ENCODE measurements at places on chromosomes 12 and 14.

GRCh38 chr14:22300646-22301045 lies 288.4 kb downstream of the DAD1 start:
- DNase-seq, result no peak

DNA sequence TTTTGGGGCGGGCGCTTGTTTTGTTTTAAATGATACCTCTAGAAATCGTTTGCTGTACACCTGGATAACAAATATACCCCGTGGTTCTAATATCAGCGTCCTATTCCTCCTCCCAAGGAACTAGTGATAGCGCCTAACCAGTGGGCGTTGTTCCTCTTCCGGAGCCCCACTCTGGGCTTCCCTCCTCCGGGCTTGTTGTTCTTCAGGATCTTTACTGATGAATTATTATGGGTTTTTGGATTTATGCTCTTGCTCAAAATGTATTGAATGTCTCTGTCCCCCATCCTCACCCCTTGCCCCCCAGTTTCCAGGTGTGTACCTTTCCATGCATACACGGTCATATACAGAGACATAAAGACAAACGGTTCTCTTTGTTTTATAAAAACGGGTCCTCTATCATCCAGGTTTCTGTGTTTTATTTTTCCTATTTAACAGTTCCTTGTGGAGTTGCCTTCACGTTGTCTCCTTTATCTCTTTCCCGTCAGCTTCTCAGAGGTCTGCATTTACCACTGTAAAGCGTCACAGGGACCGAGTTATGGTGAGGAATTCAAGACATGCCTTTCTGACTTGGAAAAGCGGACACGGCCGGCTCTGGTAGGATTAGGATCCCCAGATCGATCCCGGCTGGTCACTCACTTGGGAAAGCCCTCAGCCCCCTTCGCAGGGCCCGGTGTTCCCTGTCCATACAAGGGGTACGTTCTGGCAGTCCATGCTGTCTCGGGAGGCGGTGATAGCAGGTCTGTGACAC lies 655 bp upstream of the PLEKHG3 start:
- DNase-seq, result no peak

DNA sequence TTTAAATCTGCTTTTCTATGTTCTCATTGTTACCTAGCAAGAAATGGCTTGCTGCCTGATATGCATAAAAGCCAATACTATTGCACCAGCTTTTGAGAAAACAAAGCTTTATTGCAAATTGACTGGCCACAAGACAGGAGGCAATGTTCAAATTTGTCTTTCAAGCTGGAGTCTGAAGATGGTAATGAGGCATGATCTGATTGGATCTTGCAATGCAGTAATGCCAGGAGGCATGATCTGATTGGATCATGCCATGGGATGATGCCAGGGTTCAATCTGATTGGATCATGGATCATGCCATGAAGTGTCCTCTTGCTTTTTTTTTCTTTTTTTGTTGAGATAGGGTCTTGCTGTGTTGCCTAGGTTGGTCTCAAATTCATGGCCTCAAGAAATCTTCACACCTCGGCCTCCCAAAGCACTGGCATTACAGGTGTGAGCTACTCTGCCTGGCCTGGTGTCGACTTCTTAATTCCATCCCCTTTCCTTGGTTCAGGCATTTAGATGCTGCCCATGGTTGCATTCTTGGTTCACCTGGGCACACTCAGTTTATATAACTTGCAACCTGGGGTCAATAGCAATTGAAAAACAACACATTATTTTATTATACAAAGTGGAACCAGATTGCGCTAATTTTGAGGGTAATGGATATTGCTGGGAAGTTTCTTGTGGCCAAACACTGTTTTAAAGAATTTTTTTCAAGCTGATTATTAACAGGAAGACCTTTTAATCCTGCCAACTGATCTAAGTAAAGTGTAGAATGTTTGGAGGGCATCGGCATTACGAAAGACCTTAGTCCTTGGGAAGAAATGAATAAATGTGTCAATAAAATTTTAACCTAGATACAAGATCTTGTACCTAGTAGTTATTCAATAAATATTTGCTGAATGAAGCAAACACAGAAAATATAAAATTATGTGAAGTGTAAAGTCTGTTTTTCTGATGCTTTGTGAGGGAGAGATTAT lies 38.8 kb downstream of the HSD17B6 start:
- no peak for DNase-seq

- DNase-seq, result no peak
Observed at GRCh38 chr12:40145896-40146295, 40.0 kb upstream of the SLC2A13 start.

DNA sequence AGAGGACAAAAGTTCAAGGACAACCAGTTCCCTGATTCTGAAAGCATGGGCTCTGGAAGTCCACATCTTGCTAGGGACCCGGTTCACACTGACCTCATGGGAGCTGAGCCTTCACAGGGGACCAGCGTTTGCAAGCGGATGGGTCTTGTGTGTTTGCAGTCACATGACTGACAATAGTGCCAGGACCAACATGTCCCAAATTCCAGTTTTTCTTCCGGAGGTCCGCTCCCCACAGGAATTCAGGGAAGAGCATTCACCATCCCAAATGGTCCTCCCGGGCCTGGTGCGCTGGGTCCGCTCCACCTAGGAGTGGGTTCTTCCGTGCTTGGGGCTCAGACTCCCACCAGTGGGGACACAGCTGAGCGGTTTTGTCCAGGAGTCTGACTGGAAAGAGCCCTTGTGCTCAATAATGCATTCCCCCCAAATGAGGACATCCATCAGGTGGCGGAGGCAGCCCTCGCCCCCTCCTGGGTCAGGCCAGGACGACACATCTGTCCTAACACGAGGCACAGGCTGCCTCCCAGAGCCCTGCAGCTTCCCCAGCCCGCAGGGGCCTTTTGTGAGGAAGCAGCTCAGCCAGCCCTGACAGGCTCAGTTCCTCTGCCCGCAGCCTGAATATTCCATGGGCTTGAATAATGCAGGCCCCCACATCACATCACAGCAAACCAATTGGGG lies 91.8 kb upstream of the BCL11B start:
- DNase-seq, result no peak

DNA sequence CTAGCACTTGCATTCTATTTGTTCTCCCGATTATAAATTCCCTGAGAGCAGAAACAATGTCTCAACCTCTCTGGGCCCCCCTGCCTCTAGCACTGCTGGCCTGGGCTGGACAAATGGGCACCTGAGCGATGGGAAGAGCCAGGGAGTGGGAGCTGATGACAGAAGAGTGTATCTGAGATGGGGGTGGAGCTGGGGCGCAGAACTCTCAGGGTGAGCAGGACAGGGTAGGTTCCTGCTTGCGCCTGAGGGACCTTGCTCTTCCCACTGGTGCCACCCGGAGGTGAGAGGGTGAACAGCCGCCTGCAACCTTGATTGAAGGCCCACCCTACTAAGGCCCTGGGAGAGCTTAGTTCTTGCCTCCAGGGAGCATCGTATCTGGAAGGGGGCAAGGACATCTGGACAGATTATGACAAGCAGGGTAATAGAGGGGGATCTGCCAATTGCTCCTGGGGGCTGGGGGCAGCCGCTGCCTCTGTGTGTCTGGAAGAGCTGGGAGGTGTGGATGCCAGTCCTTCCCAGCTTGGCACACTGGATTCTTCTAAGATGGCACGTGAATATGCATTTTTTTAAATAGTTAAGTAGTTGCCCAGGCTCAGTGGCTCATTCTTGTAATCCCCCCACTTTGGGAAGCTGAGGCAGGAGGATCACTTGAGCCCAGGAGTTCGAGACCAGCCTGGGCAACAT lies 43.0 kb upstream of the TSPAN9 start:
- peak; percentile 58 for DNase-seq

All from HL-60 (cell line).